Daoy (cell line): ENCODE measurements at places on chromosomes 1 and 21. TPM values are rescaled to one million over a fixed set of nuclear protein-coding genes. Genes with fewer than 3 reads are reported as not detected.

Gene TSPAN2
- 11.7 and 14.9 TPM in 2 replicates for total RNA-seq

Gene LRRC3
- total RNA-seq: 0.06 and 0.17 TPM in 2 replicates

DNA sequence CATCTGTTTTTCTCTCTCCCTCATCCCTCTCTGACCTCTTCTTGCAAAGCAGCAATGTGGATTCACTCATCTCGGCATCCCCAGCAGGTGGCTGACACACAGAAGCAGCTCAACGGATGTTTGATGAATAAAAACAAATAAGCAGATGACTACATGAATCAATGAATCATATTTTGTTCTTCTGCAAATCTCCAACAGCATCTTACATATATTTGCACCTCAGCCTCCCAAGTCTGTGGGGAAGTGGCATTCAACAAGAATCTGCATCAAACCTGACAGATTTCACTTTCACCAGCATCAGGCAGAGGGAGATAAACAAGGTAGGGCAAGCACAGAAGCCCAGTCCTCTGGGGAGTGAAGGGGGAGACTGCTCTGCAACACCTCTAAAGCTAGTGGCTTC lies 34.0 kb downstream of the CAPN8 start:
- no peak for DNase-seq

Gene AGBL4
- 2.4 TPM in 1 of 2 replicates, not detected in the other for total RNA-seq

Gene CHI3L1
- total RNA-seq: not detected in 2 replicates

DNA sequence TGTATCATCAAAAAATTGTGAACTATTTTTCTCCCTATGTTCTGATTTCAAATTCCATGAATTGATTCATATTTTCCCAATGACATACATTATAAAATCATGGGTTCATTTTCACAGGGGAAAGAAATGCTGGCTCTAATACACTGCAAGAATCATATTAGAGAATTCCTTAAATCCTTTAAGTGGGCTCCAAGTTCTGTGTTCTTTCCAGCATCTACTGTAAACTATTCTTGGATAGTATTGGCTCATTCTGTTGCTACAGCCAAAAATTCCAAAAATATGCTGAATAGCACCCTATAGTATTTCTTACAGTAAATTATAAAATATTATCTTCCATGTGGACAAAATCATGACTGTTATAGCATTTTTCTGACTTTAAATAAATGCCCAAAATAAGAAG lies 19.0 kb upstream of the C1orf105 start:
- no peak for DNase-seq
